CD4-positive, alpha-beta T cell treated with Interleukin-2 at 100 ng/mL for 4 hours (primary cell): ENCODE measurements at places on chromosomes 4 and X.

GRCh38 chrX:149506349-149506748, 1.2 kb upstream of the IDS start:
- DNase-seq: no peak

DNA sequence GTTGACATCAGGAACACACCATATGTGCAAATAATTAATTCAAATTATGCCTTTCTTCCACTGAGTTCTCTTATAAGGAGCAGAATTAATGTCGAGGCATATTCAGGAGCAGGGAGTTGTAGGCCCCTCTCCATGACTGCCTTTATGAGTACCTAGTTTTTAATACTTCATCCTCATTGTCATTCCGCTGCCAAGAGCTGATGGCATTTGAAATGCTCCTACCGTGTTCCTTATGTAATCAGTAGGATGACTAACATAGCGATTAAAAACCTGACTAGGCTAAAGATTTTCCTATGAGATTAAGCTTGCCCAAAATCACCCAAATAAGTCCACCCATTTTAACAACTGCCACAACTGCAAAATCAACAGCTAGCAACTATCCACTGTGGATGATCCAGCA, 220.6 kb downstream of the DHX15 start:
- DNase-seq: no peak

- no peak for DNase-seq
Measured at GRCh38 chr4:140595065-140595464, 26.3 kb upstream of the UCP1 start.

- no peak for DNase-seq
Measured at GRCh38 chr4:42845586-42845985, 46.9 kb upstream of the GRXCR1 start.

- no peak for DNase-seq
Measured at GRCh38 chr4:90069151-90069550, 58.0 kb upstream of the CCSER1 start.

GRCh38 chr4:42671431-42672194, 14.7 kb upstream of the ATP8A1 start:
- peak; percentile 61 for DNase-seq

DNA sequence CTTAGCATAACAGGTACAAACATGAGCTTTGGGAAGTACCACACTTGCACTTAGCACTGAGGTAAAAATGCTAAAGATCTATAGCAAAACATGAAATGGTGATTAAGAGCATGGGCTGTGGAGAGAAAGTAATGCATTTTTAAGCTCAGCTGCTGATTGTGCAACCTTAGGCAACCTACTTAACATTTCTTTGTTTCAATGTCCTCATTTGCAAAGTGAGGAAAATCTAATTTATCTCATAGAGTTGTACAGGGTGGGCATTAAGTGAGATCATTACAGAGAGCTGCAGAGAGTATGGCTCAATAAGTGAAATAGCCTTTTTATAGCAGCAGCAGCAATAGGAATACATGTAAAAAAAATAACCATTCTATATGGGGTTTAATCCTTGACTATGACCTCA, 87.0 kb downstream of the PAK3 start:
- DNase-seq: no peak

DNA sequence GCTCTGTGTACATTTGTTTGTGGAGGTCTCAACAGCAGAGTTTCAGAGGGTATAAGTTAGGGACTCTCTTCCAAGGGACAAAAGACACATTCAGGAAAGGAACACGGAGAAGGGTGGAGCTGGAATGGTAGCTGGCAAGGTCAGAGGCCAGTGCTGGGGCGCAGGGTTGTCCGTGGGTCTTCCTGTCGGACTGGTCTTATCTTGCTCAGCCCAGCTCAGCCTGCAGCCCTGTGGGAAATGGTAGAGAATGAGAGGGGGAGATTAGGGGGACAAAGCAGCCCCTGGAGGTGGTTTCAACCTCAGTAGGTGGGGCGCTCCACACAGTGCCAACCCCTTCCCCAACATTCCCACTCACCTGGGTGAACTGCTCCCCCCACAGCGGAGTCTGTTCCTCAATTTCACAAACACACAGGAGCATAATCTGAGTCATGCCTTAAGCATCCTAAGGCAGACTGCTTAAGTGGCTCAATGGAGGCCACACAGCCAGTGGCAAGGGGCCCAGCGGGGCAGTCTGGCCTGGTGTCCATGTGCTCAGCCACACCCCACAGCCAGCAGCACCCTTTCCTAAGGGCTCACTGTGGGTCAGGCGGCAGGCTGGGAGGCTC, 6.9 kb upstream of the HDAC6 start:
- no peak for DNase-seq

DNA sequence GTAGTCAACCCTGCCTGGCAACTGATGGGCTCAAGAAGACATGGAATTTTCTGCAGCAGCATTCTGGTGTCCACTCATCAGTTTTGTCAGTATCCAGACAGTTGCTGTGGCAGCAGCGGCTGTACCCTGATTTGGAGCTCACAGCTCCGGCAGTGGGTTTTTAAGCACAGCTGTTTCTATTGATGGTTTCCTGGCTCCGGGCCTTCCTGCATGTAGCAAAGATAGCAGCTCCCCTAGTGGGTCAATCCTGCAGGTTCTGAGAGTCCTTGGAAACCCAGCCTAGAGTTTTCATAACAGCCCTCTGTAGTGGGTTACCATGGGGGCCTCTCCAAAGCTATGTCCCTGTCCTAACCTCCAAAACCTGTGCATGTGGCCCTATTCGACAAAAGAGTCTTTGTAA, 84.0 kb upstream of the ATP6AP2 start:
- no peak for DNase-seq

DNA sequence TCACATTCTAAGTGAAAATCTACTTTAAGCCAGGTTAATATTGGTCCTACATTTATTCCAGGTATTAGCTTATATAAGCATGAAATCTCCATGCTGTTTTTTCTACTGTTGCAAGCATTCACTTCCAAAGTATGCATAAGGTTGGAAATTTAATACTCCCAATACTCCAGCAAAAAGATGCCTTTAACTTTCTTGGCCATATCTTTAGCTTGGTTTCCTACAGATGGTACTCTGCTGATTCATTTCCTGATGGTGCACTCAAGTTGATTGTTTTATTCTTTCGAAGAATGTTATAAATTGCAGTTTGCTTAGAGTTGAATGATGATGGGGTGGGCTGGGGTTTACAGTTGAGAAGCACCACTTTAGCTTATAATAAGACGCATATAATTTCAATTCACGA, 330.2 kb downstream of the PTTG2 start:
- DNase-seq: no peak

GRCh38 chrX:46910415-46910814, 1.8 kb upstream of the JADE3 start:
- no peak for DNase-seq

GRCh38 chr4:51849430-51849829, 6.5 kb downstream of the DCUN1D4 start:
- no peak for DNase-seq

GRCh38 chrX:1212532-1212931, at the start of gene CRLF2:
Gene CRLF2 (minus strand): TSS chrX:1212649. CDS start chrX:1212634, 15 bp downstream.
- DNase-seq: peak; percentile 57

DNA sequence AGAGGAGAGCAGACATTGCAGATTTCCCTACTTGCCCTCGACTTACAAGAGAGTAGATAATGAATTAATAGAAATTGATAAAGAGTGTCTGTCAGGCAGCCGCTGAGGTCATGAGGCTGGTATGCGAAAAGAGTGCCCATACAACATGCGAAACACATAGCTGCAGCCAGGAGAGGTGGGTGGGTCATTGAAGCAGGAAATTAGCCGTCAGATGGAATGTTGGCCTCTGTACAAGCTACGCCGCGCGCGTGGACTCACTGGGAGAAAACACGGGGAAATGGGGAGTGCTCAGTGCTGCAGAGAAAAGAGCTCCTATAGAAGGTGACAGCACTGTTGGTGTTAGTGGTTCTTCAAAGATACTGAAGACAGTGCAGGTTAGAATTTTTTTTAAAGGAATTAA, 125.1 kb downstream of the RAPGEF2 start:
- DNase-seq: no peak

GRCh38 chr4:188127214-188127874, 11.9 kb upstream of the TRIML1 start:
- DNase-seq: no peak

DNA sequence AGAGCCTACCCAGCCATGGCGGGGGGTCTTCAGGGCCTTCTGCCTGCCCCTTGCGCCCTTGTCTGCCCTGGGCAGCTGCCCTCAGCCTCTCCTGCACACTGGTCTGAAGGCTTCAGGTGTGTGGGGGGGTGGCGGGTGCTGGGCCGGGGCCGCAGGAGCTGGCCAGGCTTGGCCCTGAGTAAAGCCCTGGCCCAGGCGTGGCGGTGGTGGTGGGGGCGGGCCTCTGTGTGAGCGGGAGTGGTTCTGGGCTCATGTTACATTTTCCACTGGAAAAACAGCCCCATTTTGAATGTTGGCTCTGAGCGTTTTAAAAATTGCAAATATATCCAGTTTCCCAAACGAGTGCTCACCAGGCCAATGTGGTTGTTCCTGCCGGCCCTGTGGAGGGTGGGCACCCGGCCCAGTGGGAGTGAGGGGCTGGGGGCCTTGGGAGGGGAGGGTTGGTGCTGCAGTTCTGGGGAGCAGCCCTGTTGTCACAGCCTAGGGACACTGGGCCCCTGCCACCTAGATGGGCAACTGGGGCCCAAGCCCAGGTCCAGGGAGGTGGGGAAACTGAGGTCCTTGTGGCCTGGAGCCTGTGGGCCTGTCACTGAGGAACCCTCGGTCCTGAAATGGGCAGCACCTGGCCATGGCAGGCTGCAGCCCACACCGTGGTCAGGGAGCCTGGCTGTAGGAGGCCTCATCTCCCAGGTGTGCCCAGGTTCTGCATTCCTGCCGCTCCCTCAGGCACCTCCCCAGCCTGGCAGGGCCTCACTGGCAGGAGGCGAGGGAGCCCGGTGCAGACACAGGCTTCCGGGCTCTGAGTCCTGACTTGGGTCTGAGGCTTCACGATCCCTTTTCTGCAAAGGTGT, 28.3 kb downstream of the FGFRL1 start:
- no peak for DNase-seq

DNA sequence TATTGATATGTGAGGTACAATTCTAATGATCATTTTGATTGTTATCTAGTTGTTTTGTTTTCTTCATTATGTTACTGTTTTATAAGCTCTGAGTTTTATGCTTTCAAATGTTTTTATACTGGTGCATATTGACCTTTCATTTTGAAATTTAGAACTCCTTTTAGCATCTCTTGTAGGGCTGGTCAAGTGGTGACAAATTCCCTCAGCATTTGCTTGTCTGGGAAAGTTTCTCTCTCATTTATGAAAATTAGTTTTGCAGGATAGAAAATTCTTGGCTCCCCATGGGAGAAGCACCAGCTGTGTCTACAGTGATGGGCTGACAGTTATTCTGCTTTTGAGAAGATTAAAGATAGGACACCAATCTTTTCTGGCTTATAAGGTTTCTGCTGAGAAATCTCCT, 105.3 kb upstream of the SPRY1 start:
- no peak for DNase-seq

- DNase-seq: no peak
Measured at GRCh38 chrX:151268836-151269235, 92.5 kb downstream of the GPR50 start.

- no peak for DNase-seq
Measured at GRCh38 chr4:107599841-107600240, 120.2 kb downstream of the PAPSS1 start.

DNA sequence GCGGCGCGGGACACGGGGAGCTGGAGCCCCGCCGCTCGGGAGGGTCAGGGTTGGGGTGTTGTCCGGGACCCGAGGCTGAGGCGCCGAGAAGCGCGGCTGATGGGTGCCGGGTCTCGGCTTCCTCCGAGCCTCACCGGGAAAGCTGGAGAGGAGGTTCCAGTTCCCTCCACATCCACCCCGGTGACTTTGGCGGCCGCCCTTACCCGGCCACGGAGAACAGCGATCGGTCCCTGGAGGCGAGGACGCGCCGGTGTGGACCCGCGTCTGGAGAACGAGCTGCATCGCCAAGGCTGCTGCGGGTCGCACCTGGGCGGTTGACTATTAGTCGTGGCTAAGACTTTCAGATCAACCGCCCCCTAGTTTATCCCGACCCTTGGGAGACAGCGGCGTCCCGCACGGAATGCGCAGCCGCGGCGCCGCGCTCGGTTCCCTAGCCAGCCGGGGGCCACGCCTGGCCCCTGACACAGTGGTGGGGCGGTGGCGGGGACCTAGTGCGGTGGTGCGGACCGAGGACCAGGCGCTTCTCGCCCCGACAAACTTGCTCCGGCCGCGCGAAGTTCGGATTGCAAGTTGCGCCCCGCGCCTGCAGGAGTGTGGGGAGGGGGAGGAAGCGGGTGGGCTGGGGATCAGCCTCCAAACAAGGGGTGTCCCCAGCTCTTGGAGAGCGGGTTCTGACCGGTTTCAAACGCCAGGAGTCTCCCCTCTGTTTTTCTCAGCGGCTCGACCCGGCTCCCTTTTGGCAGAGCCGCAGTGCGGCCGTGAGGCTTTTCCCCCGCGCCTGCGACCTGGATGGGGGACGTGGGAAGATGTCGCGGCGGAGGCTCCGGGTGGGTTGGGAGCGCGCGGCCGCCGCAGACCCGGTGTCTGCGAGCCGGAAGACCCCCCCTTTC, 568 bp downstream of the FHDC1 start:
- DNase-seq: no peak

DNA sequence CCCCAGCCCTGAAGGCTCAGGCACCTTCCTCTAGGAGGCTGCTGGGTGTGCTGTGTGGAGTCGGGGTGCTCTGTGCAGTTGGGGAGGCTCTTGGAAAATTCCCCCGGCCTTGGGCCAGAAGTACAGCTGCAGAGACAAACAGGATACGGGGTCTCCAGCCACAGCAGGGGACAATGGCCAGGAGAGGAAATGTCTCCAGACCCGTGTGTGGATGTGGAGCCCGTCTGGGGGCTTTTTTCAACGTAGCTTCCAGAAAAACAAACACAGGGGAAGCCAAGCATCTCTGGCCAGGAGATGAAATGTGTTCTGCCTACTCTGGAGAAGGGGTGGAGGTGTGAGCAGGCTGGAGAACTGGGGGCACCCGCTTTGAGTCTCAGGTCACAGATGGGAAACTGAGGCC, 3.7 kb upstream of the SH3TC1 start:
- DNase-seq: no peak

- no peak for DNase-seq
Measured at GRCh38 chrX:1400742-1401471, 9.0 kb upstream of the SLC25A6 start.

- no peak for DNase-seq
Measured at GRCh38 chr4:5784021-5784420, 73.0 kb downstream of the EVC start.

- no peak for DNase-seq
Measured at GRCh38 chrX:4373791-4374190, 660.3 kb upstream of the PRKX start.

DNA sequence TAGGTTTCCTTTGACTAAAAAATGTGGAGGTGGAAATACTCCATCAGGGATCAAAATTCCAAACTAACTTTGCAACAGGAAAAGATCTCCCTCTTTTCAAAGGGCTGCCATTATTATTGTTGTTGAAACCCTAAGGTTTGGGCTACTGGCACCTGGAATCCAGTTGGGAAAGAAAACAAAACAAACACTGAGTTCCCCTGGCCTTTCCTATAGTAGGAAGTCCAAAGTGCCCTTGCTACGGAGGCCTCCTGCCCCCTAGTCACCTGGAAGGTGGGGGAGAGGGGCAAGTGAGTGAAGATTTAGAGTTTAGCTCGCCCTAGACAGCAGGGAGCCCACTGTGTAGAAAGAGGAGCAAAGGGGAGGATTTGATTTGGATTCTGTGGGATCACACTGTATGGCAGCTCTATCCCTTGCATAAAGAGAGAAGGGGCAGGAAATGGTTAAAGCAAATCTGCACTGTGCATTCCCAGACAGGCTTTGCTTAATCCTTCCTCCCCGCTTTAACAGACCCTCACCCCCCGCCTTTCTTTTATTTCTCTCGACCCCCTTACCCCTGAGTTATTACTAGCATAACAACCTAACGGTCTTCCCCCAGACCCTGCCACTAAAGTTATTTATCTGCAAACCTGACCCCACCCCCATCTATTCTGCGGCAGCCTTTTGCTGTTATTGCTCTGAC, 627 bp upstream of the FAT4 start:
- no peak for DNase-seq
